ENCODE measurements at places on chromosomes 3 and 15. TPM values are rescaled to one million over a fixed set of nuclear protein-coding genes. Genes with fewer than 3 reads are reported as not detected.

The ITIH1 gene
- total RNA-seq = 8.0 TPM

The MORC1 gene
- not detected for total RNA-seq

The ZIC4 gene
- not detected for total RNA-seq

The CYP19A1 gene
- 0.95 TPM for total RNA-seq

The EBLN2 gene
- 6.3 TPM for total RNA-seq

The KBTBD13 gene
- not detected for total RNA-seq

The DPPA2 gene
- total RNA-seq = 0.36 TPM

DNA sequence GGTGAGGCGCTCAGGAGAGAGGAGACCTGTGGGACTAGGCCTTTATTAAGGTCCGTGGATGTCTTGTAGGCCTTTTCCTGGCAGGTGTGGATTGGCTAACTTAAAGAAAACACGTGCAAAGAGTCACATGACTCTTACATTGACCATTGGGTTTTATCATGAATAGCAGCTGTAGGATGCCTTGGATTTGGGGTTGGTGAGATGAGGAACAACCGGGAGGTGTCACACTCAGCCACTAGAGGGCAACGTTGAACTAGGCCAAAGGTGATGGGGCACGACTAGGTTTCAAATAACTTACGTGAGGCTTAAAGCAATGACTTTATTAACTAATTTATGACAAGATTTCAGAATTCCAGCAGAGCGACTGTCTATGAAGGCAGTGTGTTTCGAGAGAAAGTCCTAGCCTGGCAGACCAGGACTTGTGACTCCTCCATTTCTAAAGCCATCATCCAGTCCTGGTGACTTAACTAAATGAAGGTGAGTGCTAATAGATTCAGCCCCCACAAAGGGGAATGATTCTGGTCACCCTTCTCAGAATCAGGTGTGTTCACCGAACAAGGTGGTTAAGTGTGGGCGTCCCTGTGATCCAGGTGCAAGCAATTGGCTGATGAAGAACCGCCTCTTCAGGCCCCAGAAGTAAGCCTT, 345.6 kb downstream of the MCTP2 start:
- H3K4me3 ChIP-seq = no peak overlapping the region
- no peak for DNase-seq
- H3K36me3 ChIP-seq = no peaks in the 10 kb centered on the region
- no peaks in the 10 kb centered on the region for H3K4me1 ChIP-seq
- peaks cover 8% of the 10 kb centered on the region for H3K27me3 ChIP-seq
- no peak overlapping the region for H3K27ac ChIP-seq

DNA sequence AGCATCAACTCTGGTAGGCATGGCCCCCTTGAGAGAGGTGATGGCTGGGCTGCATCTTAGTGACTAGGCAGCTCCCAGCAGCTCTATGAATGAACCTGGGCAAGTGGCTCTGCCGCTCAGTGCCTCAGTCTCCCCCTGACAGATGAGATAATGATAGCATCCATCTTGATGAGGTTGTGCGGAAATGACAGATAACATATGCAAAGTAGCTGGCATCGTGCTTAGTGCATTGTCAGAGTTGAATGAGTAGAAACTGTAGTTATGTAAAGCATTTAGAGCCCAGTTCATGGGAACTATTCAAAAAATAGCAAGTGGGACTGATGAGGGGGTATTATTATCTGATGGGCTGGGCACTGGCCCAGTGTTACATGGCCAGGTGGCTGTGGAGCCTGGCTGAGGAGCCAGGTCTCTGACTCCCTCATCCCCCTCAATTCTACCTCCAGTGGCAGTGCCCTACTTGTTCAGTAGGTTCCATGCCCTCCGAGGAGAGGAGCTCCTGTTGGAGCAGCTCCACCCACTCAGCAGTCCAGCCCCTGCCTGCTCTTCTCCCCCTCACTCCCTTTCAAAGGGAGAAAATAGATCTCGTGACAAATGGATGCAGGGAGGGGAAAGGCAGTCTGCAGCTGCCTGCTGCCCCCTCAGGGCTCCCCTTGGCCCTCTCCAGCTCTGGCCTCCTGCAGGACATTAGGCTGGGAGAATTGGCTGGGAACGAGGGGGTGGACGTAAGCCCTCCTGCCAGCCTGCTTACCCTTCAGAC, 6.6 kb downstream of the PRKCD start:
- no peak overlapping the region for H3K4me3 ChIP-seq
- no peaks in the 10 kb centered on the region for H3K36me3 ChIP-seq
- no peak overlapping the region for H3K27ac ChIP-seq

- H3K4me1 ChIP-seq = peaks cover 16% of the 10 kb centered on the region
- no peaks in the 10 kb centered on the region for H3K36me3 ChIP-seq
- no peak overlapping the region for H3K27ac ChIP-seq
- H3K27me3 ChIP-seq = peaks cover 5% of the 10 kb centered on the region
Measured at GRCh38 chr3:171565481-171566058, 105.4 kb upstream of the TNIK start.

DNA sequence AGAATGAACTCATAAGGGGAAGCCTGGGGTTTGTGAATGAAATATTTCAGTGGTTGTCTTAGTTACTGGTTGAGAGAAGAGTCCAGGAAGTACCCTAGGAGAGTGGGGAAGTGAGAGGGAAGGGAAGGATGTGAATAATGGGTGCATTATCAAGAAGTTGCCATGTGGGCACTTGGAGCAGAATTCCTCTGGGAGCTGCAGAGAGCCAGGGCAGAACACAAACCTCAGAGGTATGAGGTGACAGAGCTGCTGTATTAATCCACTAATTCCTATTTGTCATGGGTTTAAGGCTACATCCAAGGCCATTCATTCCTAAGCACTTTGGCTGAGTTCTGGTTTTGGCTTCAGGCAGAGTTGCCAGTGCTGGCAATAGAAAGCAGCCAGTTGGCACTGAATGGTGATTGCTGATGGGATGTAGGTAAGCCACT, 29.0 kb downstream of the NDUFB4 start:
- DNase-seq = no peak
- H3K4me1 ChIP-seq = no peaks in the 10 kb centered on the region
- peaks cover 3% of the 10 kb centered on the region for H3K27me3 ChIP-seq
- H3K4me3 ChIP-seq = no peak overlapping the region
- no peak overlapping the region for H3K27ac ChIP-seq

DNA sequence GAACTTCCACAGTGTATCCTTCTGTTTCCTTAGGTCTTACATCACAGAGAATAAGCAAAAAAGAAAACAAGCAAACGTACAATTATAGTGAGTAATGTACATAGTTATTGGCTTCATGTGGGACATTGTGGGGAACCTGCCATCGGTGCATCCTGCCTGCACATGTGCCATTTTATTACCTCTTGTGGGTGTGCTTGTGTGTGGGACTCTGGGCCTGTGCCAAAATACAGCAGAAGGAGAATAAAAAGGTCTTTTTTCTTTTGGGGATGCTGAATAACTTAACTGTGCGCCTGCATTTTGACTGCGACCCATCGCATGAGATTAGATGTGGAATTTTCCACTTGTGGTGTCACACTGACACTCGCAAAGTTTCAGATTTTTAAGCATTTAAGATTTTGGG, 169.6 kb upstream of the DCBLD2 start:
- H3K4me1 ChIP-seq = no peaks in the 10 kb centered on the region
- DNase-seq = no peak
- no peak overlapping the region for H3K27ac ChIP-seq

DNA sequence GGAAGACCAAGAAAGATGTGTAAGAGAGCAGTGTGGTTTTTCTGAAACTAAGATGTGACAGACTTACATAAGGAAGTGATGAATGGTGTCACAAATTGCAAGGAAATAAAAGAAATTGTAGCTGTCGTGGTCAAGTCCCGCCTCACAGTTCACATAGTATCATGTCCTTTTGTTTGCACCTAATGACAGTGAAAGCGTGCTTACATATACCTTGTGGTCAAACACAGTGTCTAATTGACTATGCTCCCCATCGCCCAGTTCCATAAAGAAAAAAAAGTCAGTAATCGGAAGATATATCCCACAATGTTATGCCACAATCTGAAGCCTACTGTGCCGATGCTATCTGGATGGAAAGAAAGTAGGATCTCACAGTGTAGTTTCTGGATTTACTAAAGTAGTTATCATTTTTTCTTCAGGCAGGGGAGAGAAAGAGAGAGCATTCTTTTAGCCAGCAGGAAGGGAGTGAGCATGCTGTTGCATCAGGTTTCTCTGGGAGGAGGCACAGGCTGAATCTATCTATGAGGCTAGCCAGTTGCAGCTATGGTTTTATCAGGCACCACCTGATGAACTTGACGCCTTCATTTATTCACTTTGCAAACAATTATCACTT, 9.8 kb upstream of the PLSCR1 start:
- H3K27ac ChIP-seq = no peak overlapping the region
- DNase-seq = no peak
- H3K36me3 ChIP-seq = no peaks in the 10 kb centered on the region
- no peak overlapping the region for H3K4me3 ChIP-seq
- no peaks in the 10 kb centered on the region for H3K27me3 ChIP-seq

GRCh38 chr3:193645806-193646205, 52.8 kb downstream of the OPA1 start:
- H3K36me3 ChIP-seq = peaks cover 19% of the 10 kb centered on the region
- no peak overlapping the region for H3K4me3 ChIP-seq
- no peaks in the 10 kb centered on the region for H3K4me1 ChIP-seq
- no peak for DNase-seq
- H3K27ac ChIP-seq = no peak overlapping the region

- no peak for DNase-seq
- H3K27me3 ChIP-seq = no peaks in the 10 kb centered on the region
- H3K4me3 ChIP-seq = no peak overlapping the region
- H3K36me3 ChIP-seq = no peaks in the 10 kb centered on the region
Measured at GRCh38 chr3:161393803-161394202, 22.5 kb upstream of the SPTSSB start.

- H3K27me3 ChIP-seq = no peaks in the 10 kb centered on the region
- H3K4me1 ChIP-seq = peaks cover 53% of the 10 kb centered on the region
- H3K36me3 ChIP-seq = peaks cover 7% of the 10 kb centered on the region
- H3K27ac ChIP-seq = peak overlapping the region; percentile 81
- DNase-seq = no peak
Measured at GRCh38 chr3:139540651-139541531, 1.3 kb upstream of the RBP1 start.

DNA sequence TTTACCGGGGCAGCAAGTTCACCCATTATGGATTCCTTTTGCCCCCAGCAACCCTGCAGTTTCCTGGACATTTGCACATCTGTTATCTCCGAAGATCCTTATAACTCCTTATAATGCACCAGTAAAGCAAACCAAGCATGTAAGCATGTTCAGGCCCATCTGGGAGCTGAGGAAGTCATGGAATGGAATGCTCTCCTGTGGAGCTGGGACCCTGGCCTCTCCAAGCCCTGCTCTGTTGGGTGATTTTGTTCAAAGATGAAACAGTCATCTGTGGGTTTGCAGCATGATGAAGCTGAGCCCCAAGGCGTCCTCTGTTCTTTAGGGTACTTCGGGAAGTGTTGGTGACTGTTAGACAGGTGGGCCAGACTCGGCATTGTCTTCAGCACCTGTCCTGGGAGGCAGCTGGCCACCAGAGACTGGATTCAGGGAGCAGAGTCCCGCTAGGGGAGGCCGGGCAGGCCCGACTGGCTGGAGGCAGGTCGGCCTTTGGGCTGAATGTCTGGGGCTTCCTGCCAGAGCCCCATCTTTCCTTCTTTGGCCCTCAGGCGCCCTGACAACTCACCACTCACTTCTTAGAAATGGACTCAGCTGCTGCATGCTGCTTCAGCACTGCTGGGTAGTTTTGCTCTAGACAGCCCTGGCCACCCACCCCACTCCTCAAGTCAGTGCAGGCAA, 3.9 kb downstream of the DNAH1 start:
- no peak overlapping the region for H3K27ac ChIP-seq
- no peaks in the 10 kb centered on the region for H3K36me3 ChIP-seq
- H3K27me3 ChIP-seq = peaks cover 3% of the 10 kb centered on the region
- DNase-seq = no peak
- H3K4me3 ChIP-seq = no peak overlapping the region

DNA sequence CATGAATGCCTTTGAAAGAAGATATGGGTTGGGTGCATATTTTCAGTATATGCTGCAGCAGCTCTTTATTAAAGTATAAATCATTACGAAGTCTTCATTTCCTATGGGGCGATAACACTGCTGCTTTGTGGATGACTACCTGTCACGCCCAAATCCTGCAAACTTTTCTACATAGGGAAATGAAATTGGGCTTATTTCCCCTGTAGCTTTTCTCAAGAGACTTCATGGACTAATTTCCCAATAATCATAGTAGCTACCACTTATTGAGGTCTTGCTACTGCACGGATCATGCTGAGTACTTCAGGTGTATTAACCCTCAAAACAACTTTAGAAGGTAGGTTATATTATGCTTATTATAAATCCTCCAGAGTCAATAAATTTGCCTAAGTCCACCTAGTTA, 8.0 kb downstream of the TGFBR2 start:
- no peaks in the 10 kb centered on the region for H3K27me3 ChIP-seq
- H3K4me1 ChIP-seq = peaks cover 44% of the 10 kb centered on the region
- peaks cover 36% of the 10 kb centered on the region for H3K36me3 ChIP-seq
- no peak overlapping the region for H3K27ac ChIP-seq
- H3K4me3 ChIP-seq = no peak overlapping the region

- H3K4me3 ChIP-seq = no peak overlapping the region
- no peak overlapping the region for H3K27ac ChIP-seq
- H3K36me3 ChIP-seq = no peaks in the 10 kb centered on the region
- no peak for DNase-seq
- H3K27me3 ChIP-seq = no peaks in the 10 kb centered on the region
- H3K4me1 ChIP-seq = no peaks in the 10 kb centered on the region
Measured at GRCh38 chr3:25870452-25870851, 80.6 kb downstream of the OXSM start.

DNA sequence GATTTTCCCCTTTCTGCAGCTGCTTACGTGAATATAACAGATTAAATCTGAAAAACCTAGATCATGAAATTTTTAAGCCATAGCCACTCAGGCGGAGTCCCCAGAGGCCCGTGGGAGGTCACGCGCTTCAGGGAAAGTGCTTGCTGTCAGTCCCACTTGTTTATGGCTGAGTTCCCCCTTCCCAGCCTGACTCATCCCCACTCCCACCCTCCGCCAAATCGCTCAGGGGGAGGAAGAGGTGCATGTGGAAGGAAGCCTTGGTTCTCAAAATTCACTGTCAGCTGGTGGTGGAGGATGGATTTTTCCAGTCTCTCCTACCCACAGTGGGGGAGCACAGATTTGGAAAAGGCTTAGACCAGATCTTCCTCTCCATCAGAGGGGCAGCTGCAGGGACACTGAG, 67.4 kb downstream of the CORO2B start:
- no peaks in the 10 kb centered on the region for H3K27me3 ChIP-seq
- H3K27ac ChIP-seq = no peak overlapping the region
- no peak overlapping the region for H3K4me3 ChIP-seq
- H3K4me1 ChIP-seq = peaks cover 15% of the 10 kb centered on the region
- DNase-seq = no peak
- H3K36me3 ChIP-seq = no peaks in the 10 kb centered on the region

DNA sequence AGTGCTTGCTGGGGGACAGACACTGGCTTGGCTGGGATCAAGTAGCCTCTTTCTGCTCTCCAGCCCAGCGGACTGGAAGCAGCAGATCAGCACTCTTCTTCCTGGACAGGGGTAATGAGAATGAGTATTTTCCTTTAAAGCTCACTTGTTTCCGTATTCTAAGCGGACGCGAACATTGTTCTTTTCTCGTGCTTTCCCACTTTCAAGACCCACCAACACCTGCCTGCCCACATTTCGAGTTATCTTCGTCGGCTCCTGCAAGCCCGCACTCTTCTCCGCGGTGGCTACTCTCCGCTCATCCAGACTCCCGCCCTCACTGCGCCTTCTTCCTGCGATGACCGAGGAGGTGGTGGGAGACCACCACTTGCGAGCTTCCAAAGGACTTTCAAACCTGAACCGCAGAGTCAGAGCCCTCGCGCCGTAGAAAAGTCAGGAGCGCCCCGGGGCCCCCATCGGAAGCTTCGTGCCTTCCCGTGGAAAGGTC, 1.6 kb upstream of the PPM1L start:
- peaks cover 15% of the 10 kb centered on the region for H3K27me3 ChIP-seq
- H3K36me3 ChIP-seq = no peaks in the 10 kb centered on the region
- peak; percentile 71 for DNase-seq
- peak overlapping the region; percentile 98 for H3K27ac ChIP-seq
- peak overlapping the region; percentile 98 for H3K4me3 ChIP-seq
- H3K4me1 ChIP-seq = peaks cover 23% of the 10 kb centered on the region

Measured in type B pancreatic cell (in vitro differentiated cells).